Pulmonary artery endothelial cell (primary cell): ENCODE measurements at places on chromosomes 2 and 18. TPM values are rescaled to one million over a fixed set of nuclear protein-coding genes. Genes with fewer than 3 reads are reported as not detected.

DNA sequence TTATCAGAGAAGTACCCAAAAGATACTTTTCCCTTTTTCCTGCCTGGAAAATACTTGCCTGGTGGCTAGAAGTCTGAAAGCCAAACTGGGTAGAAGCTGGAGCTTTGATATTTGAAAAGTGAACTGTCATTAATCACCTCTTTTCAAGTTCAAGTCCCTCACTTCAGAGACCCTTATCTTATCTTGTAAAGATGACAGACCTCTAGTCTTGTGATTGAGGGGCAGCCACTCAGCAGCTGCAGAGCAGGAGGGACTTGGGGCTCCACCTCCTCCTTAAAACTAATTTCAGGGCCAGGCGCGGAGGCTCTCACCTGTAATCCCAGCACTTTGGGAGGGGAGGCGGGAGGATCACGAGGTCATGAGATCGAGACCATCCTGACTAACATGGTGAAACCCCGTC is 64.2 kb upstream of the CDCA7 start:
- no peak for DNase-seq

DNA sequence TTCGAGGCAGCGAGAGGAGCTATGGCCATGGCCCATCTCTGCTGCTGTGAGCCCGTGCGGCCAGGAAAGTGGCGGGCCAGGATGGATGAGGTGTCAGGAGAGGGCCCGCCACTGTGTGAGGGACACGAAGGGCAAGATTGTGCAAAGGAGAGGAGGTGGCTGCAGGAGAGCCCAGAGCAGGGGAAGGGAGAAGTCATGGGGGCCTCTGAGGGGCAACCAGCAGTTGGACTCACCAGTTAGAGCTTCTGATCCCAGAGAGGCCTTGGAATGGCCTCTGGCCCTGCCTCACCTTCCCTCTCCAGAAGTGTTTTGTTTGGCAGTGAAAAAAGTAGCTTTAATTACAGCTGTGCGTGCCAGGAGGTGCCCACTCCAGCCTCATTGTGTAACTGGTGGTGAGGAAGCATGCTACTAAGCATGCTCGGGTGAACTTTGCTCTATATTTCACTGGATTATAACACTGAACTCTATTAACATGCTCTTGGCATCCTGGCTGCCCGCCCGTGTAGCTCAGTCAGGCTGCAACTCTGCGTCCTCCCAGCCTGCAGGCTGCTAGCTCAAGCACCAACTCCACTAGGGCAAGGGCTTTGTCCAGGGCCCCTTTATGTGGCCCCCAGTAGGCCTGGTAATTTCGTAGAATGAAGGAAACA is 34.2 kb downstream of the IMPA2 start:
- DNase-seq, result no peak

GRCh38 chr18:7224198-7224597 is 6.7 kb upstream of the LRRC30 start:
- DNase-seq, result no peak

- no peak for DNase-seq
Measured at GRCh38 chr2:45968946-45969584, 317.6 kb downstream of the PRKCE start.

DNA sequence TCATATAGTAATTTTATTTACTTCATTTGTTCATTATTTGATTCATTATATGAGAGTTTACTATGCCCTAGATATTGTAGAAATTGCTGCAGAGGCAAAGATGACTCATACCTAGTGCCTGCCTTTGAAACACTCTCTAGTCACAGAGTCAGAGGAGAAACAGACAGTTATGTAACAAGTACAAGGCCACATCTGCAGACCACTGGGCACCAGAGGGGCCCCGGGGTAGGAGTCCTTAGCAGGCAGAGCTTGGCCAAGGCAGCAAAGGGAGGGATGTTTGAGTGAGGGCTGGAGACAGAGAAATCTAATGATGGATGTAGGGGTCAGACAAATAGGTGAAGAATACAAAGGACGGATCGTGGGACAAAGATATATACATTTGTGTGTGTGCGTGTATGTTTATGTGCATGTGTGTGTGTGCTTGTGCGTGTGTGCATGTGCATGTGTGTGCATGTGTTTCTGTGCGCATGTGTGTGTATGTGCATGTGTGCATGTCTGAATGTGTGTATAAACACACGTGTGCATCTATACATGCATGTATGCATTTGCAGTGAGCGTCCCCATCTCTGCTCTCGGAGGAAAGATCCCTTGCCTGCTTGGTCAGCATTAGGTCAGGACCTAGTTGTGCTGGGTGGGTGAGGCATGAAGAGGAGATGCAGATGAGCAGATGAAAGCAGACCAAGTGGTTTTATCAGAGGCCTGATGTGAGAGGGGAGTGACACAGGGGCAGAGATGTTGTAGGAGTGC is 170.6 kb upstream of the MYT1L start:
- DNase-seq, result no peak

- DNase-seq, result no peak
Measured at GRCh38 chr2:207341804-207342203, 176.1 kb upstream of the KLF7 start.

- no peak for DNase-seq
Measured at GRCh38 chr2:220528180-220528675, 900.8 kb downstream of the SLC4A3 start.

GRCh38 chr18:23227726-23228070 is 92.4 kb downstream of the CABLES1 start:
- no peak for DNase-seq

DNA sequence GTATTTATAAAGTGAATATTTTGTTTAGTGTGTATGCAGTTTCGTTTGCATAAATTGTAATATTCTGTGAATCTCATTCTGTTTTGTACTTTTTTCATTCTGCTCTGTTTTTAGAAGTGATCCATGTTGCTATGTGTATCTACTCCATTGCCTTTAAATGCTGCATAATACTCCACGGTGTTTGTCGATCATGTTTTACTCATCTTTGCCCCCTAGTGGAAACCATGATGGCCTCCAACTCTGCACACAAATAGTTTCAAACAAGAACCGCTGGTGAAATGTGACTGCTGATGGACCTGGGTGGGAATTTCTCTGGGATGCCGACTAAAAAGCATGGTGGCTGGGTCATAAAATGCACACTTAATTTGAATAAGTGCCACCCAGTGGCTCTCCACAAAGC is 32.0 kb upstream of the SKOR2 start:
- DNase-seq, result no peak

DNA sequence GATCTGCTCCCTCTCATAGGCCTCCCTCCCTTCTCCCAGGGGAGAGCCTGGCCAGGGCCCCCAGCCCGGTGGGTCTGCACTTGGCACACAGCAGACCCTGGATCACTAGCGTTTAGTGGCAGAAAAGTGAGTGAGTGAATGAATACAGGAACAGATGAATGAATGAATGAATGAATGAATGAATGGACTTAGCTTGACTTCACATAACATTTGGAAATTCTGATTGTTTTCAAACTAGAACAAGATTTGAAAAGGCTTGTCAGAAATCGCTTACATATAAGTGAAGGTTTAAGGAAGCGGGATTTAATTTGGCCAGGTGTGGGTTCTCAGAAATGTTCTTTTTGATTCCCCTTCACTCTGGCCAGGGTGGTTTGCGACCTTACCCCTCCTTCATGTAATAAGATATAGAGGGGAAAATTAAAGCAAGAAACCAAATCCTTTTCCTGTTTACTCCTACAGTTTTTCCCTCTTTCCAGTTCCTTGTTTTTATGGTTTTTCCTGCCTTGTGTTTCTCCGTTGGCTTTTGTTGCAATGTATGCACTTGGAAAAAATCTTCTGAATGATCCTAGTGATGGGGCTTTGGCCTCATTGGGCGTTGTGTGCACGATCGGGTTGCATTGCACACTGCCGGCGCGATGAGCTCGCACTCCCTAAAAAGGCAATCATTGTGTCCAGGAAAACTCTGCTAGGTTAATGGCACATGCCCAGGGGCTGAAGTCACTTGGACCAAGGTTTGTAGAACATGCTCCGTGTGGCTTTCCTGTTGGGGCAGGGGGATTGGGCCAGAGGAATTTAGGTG is 16.4 kb downstream of the LRRFIP1 start:
- no peak for DNase-seq

- no peak for DNase-seq
Measured at GRCh38 chr2:109435066-109435690, 178.6 kb downstream of the SEPTIN10 start.

- no peak for DNase-seq
Measured at GRCh38 chr2:187574969-187575750, 20.9 kb upstream of the TFPI start.

- DNase-seq, result no peak
Measured at GRCh38 chr2:113077921-113078320, 10.2 kb downstream of the IL1F10 start.

GRCh38 chr2:47558116-47558767 is 155.3 kb downstream of the MSH2 start:
- no peak for DNase-seq

DNA sequence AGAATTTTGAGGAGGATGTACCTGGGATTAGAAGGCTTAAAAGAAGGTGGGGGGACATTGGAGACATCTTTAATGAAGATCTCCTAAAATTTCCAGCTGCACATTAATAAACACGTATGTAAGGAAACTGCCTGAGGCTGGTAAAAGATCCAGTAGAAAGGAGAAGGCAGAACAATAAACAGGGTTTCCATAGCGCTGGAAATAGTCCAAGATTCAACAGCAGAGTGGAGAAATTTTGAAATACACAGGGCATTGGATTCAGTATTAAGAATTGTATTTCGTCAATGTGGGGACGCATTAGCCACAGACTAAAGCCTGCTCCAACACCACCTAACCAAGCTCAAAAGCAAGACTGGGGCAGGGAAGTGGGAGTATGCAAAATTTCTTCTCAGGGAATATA is 606.9 kb upstream of the NRXN1 start:
- no peak for DNase-seq

DNA sequence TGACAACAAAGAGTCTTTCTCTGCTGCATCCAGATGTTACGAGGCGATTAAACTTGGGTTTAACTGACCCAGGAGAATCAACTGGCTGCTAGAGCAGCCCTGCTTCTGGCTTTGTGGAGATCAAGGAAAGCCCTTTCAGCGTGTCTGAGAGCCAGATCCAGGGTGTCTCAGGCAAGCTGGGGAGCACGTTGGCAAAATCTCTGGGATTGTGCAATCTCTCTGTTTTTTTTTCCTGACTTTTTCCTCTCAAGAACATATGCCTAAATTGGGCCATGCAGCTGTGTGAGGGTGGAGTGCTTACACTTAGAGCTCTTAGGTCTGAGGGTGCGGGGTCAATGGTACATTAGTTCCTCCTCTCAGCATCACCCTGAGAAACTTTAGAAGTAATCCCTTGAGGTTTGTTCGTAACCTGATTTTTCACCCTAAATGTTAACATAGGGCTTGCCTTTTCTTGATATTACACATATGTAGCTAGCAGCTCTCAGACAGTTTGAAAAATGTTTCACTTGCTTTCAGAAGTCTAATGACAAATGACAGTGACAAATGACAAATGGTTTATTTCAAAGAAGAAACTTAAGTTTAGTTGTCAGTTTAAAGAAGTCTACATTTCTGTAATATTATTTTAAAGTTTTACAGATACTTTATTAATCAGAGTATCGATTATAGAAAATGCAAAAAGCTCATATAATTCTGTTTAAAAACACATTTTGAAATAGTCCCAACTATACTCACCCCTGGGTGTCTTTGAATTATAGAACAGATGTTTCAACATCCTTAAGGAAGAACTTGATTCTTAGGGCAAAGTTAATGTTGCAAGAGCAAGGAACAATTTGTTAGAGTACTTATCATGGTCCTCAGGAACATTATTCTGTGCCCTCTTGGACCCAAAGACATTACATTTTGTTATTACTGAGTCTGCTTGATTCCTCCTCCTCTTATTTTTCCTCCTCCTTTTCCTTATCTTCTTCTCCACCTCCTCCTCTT is 38.4 kb upstream of the ZSWIM2 start:
- DNase-seq, result no peak

GRCh38 chr18:58067601-58068000 is 23.6 kb downstream of the NEDD4L start:
- no peak for DNase-seq

DNA sequence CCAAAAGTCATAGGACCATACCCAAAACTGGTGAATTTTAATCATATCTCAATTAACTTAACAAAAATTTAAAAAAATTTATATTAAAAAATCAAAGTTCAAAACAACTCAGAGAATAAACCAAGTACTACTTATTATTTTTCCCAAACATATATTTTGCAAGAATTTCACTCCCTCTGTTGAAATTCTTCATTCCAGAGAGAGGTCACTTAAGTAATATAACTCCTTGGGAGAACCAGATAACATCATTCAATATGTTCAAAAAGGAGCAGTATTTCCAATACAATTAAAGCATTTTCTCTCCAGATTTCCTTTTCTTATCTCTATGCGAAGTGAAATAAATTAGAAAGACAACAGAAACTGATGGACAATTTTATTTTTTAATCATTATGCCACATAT is 165.9 kb upstream of the RND3 start:
- no peak for DNase-seq

DNA sequence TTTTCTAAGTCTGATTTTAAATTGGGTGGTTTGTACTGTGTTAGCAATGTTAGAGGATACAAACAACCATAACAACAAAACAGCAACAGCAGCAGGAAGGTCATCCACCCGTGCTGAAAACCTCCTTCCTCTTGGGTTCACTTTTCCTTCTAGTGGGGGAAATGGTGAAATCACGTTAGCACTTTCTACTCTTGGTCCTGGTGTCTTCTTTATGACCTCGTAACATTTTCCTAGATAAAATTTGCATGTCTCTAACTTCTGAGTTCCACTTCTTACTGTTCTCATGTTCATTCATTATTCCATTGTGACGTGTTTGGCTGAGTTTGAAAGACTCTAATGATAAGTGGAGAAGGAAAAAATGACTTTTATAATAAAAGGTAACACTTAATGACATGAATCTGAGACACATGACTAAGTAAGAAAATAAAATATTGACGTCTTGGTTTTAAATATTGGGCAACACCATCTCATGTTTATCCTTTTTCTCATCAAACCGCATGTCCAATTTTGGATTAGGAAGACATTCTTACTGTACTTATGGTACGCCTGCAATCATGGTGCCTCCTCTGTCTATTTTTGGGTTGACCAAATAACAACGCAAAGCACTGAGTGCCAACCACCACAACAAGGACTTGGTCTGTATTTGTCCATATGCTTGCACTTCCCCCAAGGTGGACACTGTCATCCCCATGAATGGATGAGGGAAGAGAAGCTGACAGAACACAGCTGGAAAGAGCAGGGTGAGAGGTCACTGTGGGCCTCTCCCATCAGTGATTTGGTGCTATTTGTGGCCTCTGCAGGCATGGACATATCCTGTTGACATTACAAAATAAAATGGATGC is 25.7 kb upstream of the IL1R1 start:
- DNase-seq, result no peak

GRCh38 chr2:138771534-138771933 is 8.7 kb downstream of the NXPH2 start:
- DNase-seq, result no peak

DNA sequence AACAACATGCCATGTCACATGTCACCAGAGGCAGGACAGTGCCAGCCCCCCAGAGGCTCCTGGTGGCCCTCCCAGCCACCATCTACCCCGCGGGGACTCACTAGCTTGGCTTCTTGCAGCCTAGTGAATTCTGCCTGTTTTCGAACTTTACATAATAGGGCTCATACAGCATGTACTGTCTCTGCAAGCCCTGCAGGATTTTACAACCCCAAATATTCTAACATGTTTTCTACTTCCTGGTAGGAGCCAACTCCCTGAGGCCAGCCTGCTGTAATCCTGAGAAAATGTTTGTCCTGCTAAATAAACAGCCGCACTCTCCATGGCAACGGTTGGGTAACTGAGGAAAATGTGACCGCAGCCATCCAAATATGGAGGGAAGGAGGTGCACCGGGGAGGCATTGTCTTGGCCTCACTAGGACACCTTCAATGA is 2.7 kb downstream of the PER2 start:
- DNase-seq, result no peak

The TMEM200C gene
- not detected in 2 replicates for total RNA-seq

The ANKRD30B gene
- not detected in 2 replicates for total RNA-seq

The GFPT1 gene
- total RNA-seq, result 27.8 and 36.1 TPM in 2 replicates

The SPAST gene
- 28.3 and 34.9 TPM in 2 replicates for total RNA-seq

The LTBP1 gene
- total RNA-seq, result 41.9 and 109 TPM in 2 replicates

The PXDN gene
- total RNA-seq, result 249 and 307 TPM in 2 replicates

The RGPD3 gene
- 0.18 and 0.20 TPM in 2 replicates for total RNA-seq
